Hypothalamus (tissue), 51 donors: ENCODE measurements at places on chromosomes 16 and 17.

- DNase-seq, result no peak
Observed at GRCh38 chr16:861446-861845, 60.9 kb upstream of the GNG13 start.

- DNase-seq, result no peak
Observed at GRCh38 chr17:50697062-50697461, 10.7 kb downstream of the ANKRD40 start.

- no peak for DNase-seq
Observed at GRCh38 chr17:72622661-72623433, 469.6 kb downstream of the SLC39A11 start.

GRCh38 chr16:9056061-9056460 is 35.4 kb upstream of the HAPSTR1 start:
- DNase-seq, result no peak

DNA sequence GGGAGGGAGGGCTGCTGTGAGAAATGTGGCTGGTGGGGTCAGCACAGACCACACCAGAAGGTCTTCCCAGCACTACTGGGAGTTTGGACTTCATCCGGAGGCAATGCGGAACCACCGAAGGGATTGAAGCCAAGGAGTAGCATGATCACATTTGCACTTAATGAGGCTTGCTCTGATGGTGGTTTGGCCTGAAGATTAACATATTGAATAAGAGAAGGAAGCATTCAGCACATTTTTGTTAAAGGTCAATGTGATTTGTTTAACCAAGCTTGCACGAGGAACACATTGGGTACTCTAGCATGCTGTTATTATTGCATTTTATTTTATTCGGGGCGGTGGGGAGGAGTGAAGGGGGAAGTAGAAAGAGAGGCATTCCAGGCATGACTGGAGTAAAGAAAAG is 378.6 kb downstream of the UTP18 start:
- no peak for DNase-seq

DNA sequence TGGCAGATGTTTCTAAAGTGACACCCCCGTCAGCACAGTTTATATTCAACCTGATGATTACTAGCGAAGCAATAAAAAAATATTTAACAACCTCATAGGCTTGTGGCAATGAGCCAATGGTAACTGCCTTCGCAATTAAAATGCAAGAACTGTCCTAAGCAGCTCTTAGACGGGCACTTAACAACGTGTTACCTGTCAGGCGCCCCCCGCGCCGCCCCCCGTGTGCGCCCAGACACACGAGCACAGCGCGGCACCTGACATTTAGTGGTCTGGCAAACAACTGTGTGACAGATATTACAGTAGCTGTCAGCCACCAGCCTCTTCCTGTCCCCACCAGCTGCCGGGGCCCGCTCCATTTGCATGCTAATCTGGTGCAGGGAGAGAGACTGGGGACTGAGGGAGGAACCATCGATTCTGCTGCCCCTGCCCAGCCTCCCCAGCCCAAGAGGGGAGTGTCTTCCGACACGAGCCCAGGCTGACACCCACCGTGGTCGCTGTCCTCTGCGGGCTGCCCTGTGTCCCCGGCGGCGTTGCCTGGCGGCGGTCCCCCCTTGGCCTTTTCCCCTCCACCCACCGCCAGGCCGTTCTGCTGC is 12.7 kb downstream of the NDUFAF8 start:
- DNase-seq, result no peak

- no peak for DNase-seq
Observed at GRCh38 chr17:3647769-3648555, 11.4 kb downstream of the CTNS start.

GRCh38 chr16:273547-274421 is 2.0 kb downstream of the RGS11 start:
- DNase-seq, result no peak

GRCh38 chr16:31413381-31413780 is 14.8 kb downstream of the COX6A2 start:
- no peak for DNase-seq

DNA sequence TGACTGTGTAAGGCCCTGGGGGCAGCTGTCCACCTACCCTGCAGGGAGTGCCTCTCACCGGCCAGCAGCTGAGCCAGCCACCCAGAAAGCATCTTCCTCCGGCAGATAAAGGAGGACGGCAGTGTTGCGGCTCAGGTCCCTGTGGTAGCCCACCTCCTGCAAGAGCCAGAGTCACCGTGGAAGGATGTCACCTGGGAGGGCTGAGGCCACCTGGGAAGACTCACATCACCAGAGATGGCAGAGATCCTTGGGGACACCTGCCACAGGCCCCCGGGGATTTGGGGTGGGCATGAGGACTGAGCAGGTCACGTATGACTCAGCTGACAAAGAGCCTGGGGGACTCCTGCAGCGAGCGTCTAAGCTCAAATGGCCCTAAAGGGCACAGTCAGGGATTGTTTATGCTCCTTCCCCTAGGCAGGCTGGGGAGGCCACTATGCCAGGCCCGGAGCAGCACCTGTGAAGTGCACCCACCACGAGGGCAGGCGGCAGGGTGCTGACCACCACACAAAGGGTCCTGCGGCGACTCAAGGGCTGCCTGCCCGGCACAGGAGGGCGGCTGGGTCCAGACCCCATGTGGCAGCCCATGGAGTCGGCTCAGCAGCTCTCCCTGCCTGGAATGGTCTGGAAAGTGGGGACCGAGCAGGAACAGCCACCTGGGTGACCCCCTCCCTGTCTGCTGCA is 44.1 kb downstream of the TNFRSF13B start:
- DNase-seq, result no peak
